Panc1 (cell line): ENCODE measurements at places on chromosomes 5 and 9. TPM values are rescaled to one million over a fixed set of nuclear protein-coding genes. Genes with fewer than 3 reads are reported as not detected.

- no peak for DNase-seq
Measured at GRCh38 chr5:39080597-39081204, 6.5 kb upstream of the RICTOR start.

Gene ANKRD34B
- 0.10 TPM for total RNA-seq

Gene CBY3
- total RNA-seq: 0.39 TPM

GRCh38 chr9:68961587-68961986 lies 52.3 kb downstream of the PRKACG start:
- DNase-seq: no peak

Gene PRDM9
- not detected for total RNA-seq

- DNase-seq: no peak
Measured at GRCh38 chr9:71183251-71183650, 61.8 kb upstream of the TRPM3 start.

- no peak for DNase-seq
Measured at GRCh38 chr5:132099076-132099748, 25.6 kb downstream of the CSF2 start.

DNA sequence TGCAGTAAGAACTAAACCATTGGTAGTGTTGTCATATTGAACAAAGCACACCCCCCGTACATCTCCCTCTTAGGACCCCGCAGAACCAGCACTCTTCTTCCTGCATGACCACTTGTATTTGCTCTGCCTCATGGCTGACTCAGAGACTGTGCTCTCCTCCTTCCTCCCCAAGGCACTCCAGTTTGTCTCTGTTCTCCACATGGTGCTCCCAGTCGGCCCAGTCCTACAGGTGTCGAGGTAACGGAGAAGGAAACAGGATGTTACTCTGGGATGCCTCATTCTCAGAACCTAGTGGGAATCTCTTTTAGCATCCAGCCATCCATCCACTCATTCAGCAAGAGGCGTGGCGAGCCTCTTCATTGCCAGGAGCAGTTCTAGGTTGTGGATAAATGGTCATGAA lies 97.0 kb upstream of the NIPAL4 start:
- no peak for DNase-seq

DNA sequence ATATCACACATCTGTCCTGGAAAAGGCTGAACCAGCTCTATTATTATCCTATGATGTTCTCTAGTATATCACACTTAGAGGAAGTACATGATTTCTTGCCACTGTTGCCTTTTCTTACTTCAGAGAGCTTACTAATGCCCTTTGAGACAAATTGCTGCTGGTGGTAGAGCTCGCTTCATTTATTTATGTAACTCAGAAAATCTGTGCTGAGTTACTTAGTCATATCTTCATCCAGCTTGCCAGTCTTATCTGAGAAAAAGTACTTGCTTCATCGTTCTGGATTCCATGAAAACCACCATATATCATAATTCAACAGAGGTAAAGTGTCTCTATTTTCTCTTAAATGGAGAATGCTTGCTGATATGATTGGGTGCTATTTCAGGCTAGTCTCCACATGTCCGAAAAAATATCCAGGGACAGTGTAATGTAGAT lies 26.6 kb downstream of the PTPDC1 start:
- no peak for DNase-seq

Gene ZNF608
- 37.5 TPM for total RNA-seq

DNA sequence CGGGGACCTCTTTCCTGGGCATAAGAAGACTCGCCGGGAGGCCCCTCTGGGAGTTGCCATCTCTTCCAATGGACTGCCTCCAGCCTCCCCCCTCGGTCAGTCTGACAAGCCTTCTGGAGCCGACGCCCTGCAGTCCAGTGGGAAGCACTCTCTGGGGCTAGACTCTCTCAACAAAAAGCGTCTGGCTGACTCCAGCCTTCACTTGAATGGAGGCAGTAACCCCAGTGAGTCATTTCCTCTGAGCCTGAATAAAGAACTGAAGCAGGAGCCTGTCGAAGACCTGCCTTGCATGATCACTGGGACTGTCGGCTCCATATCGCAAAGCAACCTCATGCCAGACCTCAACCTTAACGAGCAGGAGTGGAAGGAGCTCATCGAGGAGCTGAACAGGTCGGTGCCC lies 28.4 kb upstream of the LTC4S start:
- DNase-seq: peak; percentile 18

GRCh38 chr9:122218935-122219855 lies 9.6 kb downstream of the LHX6 start:
- no peak for DNase-seq
